NCI-H226 (cell line): ENCODE measurements at places on chromosomes 3 and 15.
A peak's percentile ranks its signal among the peaks of the same experiment; 100 is the strongest.

DNA sequence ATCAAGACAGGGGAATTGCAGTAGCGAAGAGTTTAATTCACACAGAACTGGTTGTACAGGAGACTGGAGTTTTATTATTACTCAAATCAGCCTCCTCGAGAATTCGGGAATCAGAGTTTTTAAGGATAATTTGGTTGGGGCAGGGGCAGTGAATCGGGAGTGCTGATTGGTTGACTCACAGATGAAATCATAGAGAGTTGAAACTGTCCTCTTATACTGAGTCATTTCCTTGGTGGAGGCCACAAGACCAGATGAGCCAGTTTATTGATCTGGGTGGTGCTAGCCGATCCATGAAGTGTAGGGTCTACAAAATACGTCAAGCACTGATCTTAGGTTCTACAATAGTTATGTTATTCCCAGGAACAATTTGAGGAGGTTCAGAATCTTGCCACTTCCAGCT is 5.3 kb upstream of the ZNF770 start:
- no peak for DNase-seq

- DNase-seq = no peak
Measured at GRCh38 chr3:179460260-179460659, 9.0 kb upstream of the GNB4 start.

DNA sequence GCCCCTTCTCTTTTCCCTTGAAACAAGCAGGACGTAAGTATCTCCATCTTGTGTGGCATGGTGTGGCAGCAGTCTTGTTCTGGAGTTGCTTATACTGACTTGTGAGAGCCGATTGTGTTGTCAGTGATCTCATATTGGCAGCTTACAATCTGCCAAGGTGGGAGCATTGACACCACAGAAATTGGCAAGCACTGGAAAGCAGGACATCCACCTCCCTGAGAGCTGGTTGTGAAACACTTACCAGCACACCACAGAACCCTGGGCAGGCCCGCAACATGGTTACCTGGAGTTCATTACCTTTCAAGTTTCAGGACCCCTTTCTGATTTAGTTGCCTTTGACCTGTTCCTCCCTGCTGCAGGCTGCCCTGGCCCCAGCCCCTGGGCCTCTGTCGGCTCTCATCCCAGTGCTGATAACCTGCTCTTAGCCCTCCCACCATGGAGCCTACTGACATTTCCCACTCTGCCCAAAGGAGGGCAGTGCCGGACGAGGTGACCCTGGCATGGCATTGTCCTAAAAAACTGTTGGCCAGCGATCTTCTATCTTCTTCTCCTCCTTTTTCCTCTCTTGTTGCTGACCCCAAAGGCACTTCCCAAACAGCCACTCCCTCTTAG is 10.6 kb upstream of the ATP2B2 start:
- no peak for DNase-seq

GRCh38 chr3:53269888-53270880 is 14.4 kb upstream of the TKT start:
- DNase-seq = peak; percentile 93

DNA sequence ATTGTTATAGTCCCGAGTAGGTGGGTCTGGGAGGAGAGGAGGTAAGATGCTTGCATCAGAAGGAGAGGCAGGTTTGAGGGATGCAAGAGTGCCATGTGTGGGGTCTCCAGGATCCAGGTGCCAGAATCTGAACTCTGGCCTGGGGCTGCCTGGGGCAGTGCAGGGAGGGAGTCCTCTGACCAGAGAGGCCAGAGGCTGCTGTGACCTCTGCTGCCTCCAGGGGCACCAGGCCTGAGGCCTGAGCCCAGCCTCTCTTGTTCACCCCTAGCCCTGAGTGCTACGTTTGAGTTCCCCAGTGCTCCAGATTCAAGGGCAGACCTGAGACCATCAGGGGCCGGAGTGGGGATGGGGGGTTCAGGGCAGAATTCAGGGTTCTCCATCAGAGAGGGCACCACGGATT is 7.4 kb downstream of the SLC38A3 start:
- no peak for DNase-seq

DNA sequence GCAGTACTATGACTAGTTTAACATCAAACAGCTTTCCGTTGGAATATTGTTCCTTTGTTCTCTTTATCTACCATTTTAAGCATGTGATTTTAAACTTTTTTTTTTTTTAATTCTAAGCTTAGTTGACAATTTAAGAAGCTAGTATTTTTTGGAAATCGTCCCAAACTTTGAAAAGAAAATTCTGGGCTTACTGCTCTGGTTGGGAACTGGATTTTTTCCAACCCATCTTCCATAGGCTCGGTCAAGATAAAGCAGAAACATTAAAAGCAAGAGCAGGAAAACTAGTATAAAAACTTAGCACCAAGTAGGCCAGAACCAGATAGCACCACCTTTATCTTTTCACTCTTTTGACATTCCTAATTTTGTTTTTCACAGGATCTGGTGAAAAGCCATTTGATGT is 49.9 kb downstream of the TSC22D2 start:
- DNase-seq = no peak

- no peak for DNase-seq
Measured at GRCh38 chr3:140510303-140510861, 167.5 kb upstream of the TRIM42 start.

DNA sequence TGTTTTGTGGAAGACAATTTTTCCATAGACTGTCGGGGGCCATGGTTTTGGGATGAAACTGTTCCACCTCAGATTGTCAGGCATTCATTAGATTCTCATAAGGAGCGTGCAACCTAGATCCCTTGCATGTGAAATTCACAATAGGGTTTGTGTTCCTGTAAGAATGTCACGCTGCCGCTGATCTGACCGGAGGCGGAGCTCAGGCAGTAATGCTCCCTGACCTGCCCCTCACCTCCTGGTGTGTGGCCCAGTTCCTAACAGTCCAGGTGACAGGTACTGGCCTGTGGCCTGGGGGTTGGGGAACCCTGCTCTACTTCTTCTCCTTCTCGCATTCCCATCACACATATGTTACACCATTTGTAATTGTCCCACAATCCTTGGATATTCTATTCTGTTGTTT is 11.0 kb downstream of the CHRNA7 start:
- no peak for DNase-seq

GRCh38 chr3:81581966-81582599 is 179.4 kb downstream of the GBE1 start:
- DNase-seq = peak; percentile 20

GRCh38 chr3:53164911-53165310 is 3.9 kb downstream of the PRKCD start:
- DNase-seq = no peak

- no peak for DNase-seq
Measured at GRCh38 chr3:28252001-28252431, 10.6 kb downstream of the CMC1 start.

GRCh38 chr3:141405591-141405990 is 37.3 kb downstream of the ZBTB38 start:
- no peak for DNase-seq

DNA sequence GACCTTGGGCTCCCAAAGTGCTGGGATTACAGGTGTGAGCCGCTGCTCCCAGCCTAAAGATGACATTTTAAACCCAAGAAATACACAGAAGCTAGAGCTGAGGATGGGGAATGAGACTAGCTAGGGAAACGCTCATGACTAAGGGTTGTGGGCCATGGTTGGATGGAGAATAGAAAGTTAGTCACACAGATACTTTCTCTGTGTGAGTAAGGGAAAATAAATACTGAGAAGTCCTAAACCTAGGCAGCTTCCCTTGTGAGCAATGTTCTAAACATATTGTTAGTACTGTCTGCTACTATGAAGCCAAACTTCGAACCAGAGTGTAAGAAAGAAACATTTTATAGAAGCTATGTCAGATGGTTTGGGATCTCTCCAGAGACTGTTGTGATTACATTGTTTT is 304.8 kb upstream of the STAC start:
- no peak for DNase-seq

DNA sequence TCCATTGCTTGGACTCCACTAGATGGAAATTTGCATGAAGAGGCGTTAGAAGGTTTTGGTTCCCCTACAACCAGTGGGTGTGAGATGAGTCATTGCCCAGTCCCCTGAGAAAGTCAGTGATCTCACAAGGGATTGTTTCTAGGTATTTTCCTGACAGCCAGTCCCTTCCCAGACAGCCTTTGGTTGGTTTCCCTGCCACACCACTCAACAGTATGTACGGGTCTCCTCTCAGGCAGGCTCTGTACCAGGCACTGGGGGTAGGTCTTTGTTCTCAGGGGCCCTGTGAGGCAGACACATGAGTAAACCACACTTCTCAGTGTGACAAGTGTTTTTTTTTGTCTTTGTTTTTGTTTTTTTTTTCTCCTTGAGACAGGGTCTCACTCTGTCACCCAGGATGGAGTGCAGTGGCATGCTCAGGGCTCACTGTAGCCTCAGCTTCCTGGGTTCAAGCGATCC is 4.0 kb downstream of the LAMP3 start:
- DNase-seq = peak; percentile 51

GRCh38 chr15:88083811-88084760 is 172.5 kb downstream of the NTRK3 start:
- DNase-seq = no peak

DNA sequence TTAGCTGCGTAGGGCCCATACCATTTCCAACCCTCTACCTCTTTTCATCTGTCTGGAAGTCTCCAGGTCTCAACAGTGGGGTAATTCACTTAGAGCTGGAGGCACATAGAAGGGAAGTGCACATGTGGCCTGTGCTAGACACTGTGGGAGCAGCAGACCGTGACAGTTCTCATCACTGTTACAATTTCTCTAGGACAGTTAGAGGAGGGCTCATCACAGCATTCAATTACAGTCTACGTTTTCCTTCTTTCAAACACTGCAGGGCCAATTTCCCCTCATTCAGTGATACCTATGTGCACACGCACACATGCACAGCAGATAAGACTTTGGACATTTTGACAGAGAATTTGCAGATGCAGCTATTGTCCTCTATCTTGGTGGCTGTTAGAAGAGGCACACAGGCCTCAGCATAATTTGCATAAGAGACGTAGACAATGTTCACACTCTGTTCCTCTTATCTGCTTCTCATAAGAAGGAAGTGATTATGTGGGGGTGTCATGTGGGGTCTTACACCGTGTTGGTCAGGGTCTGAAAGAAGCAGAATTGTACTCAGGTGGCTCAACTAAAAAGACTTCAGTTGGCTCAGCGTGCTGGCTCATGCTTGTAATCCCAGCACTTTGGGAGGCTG is 12.6 kb upstream of the HRG start:
- no peak for DNase-seq

- peak; percentile 64 for DNase-seq
Measured at GRCh38 chr15:70892912-70893560, 410 bp downstream of the LRRC49 start.

DNA sequence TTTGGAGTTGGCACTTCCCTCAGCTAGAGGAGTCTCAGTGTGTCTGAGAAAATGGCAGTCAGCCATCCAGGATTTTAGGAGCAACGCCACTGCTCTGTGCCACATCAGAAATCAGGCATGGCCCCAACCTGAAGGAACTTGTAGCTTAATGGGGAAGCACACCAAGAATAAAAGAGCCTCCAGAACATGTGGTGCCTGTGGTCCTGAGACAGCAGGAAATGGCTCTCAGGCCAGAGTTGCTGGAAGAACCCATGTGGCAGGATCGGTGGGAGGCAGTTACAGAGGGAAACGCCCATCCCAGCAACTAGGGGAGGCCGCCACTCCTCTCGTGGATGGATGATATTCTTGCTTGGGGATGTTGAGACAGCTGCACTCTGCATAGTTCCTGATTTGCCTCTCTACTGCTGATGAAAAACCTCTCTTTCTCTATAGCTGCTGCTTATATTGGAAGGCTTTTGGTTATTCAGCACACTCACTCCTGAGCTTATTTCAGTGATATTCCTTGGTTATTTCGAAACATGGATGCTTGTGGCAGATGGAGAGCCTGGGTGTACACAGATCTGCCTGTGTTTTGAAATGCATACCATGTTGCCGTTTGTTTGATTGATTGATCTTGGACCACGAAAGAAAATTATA is 52.4 kb downstream of the KLHL25 start:
- no peak for DNase-seq

- no peak for DNase-seq
Measured at GRCh38 chr3:65871305-65872141, 167.2 kb downstream of the MAGI1 start.

DNA sequence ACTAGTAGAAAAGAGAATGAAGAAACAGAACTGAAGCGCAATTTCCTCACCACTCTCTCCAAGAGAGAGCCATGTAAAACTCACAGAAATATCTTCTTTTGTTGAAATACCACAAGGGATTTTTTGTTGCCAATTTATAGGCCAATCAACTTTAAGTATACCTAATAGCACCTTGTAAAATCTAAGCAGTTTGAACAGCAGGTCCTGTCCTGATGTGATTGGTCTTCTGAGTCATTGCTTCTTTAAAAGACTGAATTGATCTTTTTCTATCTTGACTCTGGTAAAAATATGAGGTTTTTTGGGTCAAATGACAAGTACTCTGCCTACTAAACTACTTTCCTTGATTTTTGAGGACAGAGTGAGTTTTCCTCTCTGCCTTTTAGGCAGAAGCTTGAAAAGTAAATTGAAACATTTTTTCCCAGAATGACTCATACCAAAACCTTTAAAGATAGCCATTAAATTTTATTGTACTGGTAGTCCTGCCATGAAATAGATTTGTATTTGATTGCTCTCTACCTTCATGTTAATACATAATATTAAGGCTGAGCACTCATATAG is 343.9 kb upstream of the CBLB start:
- DNase-seq = peak; percentile 12

DNA sequence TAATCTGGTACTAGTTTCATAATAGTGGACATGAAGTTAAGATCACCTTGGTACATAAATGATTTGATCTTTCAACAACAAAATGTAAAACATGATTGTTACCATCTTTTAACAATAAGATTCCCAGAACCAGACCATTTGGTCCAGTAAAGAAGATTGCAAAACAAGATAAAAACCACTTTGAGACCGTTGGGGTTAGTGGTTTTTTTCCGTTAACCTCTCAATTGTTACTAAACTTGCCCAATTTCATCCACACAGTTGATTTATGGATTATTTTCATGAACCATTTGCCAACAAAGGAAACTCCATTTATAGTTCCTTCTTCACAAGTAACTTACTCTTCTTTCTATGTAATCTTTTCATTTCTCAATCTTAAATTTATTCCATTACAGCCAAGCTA is 53.8 kb downstream of the ATP8B4 start:
- no peak for DNase-seq

DNA sequence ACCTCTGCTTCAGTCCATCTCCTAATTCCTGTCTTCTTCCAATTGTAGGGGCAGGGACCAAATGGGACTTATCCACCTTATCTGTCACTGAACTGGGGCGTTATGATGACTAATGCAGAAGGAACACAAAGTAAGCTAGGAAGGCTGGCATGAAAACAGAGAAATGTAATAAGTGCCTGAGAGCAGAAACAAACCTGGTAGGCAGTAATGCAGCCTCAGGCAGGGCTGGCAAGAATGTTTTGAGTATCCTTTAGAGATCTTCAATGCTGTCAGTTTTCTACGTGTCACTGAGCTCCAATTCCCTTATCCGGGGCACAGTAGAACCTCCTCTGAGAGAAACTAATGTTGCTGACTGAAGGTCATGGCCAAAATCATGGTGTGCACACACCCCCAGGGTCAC is 246.2 kb upstream of the TBL1XR1 start:
- peak; percentile 76 for DNase-seq

- DNase-seq = no peak
Measured at GRCh38 chr3:4908433-4909156, 70.6 kb upstream of the BHLHE40 start.

GRCh38 chr3:100033184-100033583 is 81.1 kb downstream of the FILIP1L start:
- DNase-seq = peak; percentile 82
